ENCODE measurements at places on chromosomes 2 and 18.

DNA sequence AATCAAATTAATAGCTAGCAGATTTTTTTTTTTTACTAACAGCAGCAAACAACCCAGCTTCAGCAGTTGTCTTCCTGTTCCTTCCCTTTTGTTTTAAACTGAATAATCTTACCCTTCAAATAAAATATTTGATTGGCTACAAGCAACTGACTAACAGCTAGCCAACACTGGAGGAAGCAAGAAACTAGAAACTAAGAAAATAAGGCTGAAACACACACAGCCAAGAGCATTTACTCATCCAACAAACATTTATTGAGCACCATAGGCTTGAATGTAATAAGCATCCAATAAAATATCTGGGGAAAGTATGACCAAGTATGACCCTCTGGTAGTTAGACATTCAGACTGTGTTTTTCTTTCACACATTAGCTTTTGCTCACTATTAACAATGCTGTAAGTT lies 189.2 kb downstream of the CD226 start:
- peak; percentile 4 for DNase-seq

DNA sequence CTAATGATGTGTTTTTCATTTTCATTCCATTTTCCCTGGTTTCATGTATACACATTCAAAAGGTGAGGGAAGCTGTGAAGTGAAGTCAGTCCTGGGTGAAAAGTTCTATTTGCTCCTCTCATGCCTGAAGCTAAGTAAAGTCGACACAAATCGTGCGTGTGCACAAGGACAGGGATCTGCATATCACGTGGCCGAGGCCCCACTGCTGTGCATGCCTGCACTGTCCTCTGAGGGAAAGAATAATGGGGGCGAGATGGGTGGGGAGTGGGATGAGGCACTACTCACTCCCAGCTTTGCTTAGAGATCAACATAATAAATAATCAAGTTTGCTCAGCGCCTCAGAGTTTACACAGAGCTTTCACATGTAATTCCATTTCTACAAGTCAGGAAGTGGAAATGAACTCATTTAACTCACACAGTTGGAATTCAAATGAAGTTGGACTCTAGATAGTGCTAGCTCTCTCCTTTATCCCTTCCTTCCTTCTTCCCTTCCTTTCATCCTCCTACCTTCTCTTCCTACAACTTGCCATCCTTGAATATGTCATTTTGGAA lies 5.1 kb upstream of the PTPRM start:
- no peak for DNase-seq

GRCh38 chr2:123530004-123530403 lies 495.1 kb upstream of the CNTNAP5 start:
- DNase-seq: no peak

DNA sequence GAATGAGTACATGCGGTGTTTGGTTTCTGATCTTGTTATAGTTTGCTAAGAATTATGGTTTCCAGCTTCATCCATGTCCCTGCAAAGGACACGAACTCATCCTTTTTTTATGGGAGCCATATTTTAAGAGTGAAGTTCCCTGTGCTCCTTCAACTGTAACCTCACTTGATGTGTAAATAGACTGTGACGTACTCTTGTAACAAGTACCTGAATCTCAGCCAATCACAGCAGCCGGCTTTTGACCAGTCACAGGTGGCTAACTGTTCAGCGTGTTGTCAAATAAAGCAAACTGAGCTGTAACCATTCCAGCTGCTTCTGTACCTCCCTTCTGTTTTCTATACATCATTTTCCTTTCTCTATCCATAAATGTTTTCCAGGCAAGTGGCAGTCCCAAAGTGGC lies 774.3 kb upstream of the HS6ST1 start:
- DNase-seq: no peak

DNA sequence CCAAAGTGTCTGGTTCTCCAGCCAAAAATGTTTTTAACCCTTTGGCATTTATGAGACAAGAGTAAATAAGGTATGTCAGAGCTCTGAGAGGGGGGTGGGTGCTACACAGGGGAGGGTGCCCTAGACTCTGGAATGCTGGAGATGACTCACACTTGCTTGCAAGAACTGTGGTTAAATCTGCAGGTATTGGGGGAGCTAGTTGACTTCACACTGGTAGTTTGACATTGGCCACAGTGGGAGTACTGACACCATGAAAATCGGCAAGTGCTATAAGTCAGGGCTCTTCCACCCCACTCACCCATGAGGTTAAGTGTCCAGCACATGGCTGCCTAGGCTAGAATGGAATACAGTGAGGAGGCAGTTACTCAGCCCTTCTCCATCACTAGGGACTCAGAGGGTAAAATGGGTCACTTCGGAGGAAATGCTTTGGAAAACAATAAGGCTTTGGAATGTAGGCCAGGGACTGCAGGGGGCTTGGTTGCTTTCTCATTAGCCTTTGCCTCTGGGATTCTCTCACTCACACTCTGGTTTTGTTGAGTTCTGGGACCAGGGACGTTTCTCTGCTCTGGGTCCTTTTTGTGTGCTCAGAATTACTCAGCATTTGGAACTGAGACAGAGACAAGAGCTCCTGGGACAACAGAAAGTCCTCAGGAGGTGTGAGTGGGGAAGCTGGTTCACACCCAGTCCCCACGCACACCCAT lies 91.6 kb downstream of the ACKR3 start:
- DNase-seq: peak; percentile 25
